Fibroblast of skin of back (primary cell): ENCODE measurements at places on chromosomes 2 and 18.

DNA sequence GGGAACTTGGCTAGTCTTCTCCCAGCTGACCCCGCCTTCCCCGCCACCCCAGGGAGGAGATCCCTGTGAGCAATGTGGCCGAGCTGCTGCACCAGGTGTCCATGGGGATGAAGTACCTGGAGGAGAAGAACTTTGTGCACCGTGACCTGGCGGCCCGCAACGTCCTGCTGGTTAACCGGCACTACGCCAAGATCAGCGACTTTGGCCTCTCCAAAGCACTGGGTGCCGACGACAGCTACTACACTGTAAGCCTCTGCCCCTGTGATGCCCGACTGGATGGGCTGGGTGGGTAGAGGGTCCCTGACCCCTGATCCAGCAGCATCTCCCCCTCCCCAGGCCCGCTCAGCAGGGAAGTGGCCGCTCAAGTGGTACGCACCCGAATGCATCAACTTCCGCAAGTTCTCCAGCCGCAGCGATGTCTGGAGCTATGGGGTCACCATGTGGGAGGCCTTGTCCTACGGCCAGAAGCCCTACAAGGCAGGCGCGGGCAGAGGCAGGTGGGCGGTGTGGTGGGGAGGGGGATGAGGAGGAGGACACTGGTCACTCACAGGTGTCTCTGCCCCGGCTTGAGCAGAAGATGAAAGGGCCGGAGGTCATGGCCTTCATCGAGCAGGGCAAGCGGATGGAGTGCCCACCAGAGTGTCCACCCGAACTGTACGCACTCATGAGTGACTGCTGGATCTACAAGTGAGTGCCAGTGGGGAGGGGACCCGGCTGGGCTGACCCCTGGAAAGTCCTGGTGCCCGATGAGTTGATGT is 24.2 kb downstream of the ZAP70 start:
- no peak for DNase-seq

- DNase-seq: no peak
These were observed 202 bp downstream of the MCEE start for GRCh38 chr2:71129902-71130151.

DNA sequence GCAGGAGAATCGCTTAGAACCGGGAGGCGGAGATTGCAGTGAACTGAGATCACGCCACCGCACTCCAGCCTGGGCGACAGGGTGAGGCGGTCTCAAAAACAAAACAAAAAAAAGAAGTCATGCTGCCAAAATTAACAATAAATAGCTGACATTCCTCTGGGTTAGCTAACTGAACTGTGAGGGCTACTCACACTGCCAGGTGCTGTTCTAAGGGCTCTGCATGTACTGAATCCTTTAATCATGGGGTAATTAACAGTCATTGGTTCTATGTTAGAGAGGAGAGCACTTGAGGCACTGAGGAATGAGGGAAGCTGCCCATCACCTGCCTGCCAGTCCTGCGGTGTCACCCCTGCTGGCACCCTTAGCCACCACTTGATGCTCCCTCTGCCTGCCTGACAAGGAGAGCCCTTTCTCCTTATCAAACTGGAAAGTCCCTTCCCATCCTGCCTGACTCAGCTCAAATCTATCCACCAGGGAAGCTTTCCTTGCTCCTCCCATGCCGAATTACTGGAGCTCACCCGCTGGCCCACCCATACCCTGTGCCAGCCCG is 73.0 kb upstream of the RIOK3 start:
- peak; percentile 30 for DNase-seq

GRCh38 chr2:204931562-204931961 is 386.3 kb downstream of the PARD3B start:
- DNase-seq: no peak

GRCh38 chr2:182625814-182626213 is 90.2 kb upstream of the DNAJC10 start:
- DNase-seq: no peak

GRCh38 chr18:2902327-2902726 is 55.5 kb downstream of the EMILIN2 start:
- DNase-seq: no peak

GRCh38 chr2:183250472-183250871 is 126.2 kb downstream of the NUP35 start:
- peak; percentile 6 for DNase-seq

DNA sequence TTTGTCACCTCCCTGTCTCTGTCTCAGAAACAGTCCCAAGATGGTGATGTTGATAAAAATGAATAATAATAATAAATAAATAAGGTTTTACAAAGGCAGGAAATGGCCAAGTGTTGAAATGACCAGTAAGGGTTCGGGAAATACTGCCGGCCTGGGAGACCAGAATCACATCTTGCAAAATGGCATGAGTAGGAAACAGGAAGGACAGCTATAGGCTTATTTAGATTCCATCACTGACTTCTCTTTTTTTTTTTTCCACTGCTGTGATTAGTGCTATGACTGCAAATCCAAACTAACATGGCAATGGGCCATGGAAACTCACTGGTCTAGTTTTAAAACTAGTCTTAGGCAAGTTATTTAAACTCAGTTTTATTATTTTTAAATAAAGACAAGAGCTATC is 60.6 kb downstream of the SCN1A start:
- DNase-seq: no peak

- no peak for DNase-seq
These were observed 325.3 kb upstream of the RND3 start for GRCh38 chr2:150812664-150813367.

DNA sequence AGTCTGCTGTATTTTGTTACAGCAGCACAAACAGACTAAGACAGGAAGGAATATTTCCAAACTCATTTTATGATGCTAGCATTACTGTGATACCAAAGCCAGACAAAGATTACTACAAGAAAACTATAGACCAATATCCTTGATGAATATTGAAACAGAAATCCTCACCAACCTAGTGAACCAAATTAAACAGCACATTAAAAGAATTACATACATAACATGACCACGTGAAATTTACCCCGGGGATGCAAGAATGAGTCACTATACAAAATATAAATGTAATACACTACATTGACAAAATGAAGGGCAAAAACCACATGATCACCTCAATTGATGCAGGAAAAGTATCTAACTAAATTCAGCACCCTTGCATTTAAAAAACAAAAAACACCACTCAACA is 112.6 kb downstream of the CHN1 start:
- DNase-seq: peak; percentile 9

- no peak for DNase-seq
These were observed 290.9 kb downstream of the AGAP1 start for GRCh38 chr2:235784788-235785187.

- peak; percentile 100 for DNase-seq
These were observed 89.2 kb downstream of the STPG4 start for GRCh38 chr2:47065771-47066380.

DNA sequence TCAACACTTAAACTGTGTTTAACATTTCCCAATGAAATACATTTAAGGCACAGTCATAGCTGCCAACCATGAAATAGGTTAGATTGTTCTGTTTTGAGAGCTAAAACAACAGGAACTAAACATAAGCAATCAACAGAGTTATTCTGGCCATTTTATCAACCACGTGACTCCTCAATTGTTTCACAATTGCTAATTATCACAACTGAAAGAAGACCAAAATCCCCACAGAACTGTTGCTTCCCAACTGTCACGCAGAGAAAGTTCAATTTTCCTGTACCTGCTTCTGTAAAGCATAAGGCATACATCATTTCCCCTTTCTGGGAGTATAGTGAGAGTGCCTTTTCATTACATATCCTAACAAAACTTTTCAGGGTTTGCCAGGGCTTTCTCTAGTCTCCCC is 248.6 kb downstream of the EPHA4 start:
- no peak for DNase-seq

DNA sequence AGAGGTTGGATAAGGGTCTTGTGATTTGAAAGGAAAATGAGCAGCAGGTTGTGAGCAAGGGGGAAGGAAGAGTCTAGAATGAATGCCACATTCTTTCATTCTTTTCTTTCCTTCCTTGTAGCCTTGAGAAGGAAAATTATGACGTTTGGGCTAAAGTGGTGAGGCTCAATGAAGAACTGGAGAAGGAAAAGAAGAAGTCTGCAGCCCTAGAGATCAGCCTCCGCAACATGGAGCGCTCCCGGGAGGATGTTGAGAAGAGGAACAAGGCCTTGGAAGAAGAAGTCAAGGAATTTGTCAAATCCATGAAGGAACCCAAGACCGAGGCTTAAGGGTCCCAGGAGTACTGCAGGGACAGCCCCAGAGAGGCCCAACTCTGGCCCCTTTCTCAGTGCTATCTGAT is 45.3 kb downstream of the BMP10 start:
- no peak for DNase-seq

DNA sequence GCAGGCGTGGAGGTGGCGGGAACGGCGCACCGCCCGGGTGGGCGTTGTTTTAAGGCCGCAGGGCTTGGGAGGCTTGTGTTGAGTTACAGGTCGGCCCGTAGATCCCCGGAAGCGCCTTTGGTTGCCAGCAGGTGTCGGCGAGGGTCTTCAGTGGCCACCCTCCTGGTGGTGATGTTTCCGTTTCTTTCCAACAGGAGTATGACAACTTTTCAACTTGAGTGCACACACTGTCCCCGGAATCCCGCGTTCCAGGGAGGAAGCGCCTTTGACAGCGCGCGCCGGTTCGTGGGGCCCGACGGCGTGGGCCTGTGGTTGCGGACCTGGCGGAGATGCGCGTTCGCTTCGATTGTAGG is 1.0 kb upstream of the HDAC4 start:
- DNase-seq: no peak

DNA sequence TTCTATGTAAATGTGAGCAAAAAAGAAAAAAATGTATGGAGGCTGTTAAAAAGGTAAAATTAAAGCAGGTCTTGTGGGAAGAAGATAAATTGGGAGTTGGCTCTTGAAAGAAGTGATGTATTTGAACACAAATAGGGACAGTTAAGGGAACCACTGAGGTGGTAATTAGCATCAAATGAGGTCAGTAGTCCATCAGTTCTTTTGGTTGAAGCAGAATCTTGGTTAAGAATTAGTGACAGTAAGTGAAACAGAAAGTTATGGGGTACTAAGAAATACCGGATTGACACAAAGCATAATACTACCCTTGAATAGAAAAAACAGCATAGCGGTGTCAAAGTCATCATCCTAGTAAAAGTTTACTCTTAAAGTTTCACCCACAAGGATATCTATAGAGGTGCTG is 352.6 kb upstream of the VRK2 start:
- DNase-seq: no peak

- DNase-seq: no peak
These were observed 4.2 kb upstream of the ITGA6 start for GRCh38 chr2:172423160-172423559.

GRCh38 chr2:75736276-75736675 is 25.6 kb upstream of the GCFC2 start:
- DNase-seq: no peak

DNA sequence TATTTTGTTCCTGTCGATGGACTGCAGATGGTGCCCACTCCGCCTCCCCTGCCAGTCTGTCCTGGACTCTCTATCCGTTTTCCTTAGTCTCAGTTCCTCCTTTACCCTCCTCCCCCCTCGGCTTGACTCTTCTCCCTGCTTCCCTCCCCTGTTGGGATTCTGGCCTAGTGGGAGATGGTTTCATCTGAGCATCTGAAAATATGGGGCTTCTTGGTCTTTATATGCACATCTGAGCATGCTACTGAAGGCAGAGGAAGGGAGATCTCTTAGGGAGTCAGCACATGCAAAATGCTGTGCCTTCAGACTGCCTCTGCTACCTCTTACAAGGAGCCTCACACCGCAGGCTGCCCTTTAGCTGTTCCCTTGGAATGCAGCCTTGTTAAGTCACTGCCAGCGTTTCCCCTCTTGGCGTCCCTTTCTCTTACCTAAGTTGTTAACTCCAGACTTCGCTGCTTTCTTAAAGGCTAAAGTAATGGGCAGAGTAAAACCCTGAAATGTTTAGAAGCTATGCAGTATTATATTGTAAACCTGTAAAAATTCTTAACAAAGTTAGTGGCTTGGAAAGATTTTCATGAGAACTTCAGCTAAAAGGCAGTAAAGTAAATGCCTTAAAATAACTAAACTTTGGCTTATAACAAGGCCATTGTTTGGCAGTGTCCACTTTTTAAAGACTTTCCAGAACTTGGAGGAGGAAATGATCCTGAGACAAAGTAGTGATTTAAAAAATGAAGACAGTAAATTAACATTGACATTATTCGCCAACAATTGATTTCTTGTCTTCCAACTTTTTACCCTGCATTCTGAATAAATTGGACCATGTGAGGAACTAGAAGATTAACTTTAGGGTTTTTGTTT is 49.8 kb downstream of the LDLRAD4 start:
- peak; percentile 32 for DNase-seq

DNA sequence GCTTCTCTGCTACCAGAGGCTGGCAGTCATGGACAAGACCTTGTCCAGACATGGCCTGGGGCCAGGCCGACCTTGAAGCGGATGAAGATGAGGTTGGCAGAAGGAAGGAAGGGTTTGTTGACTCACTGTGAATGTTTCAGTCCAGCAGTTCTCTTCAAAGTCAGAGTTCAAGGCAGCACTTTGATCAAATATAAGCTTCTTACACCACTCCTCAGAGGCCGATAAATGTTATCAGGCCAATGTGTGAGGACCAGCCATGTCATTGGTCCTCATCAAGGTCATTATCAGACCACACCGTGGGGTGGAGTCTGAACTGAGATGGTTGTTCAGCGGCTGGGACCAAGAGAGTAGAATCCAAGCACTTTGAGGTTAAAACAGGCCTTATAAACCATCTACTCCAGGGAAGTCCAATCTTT is 35.5 kb downstream of the QPCT start:
- DNase-seq: no peak

DNA sequence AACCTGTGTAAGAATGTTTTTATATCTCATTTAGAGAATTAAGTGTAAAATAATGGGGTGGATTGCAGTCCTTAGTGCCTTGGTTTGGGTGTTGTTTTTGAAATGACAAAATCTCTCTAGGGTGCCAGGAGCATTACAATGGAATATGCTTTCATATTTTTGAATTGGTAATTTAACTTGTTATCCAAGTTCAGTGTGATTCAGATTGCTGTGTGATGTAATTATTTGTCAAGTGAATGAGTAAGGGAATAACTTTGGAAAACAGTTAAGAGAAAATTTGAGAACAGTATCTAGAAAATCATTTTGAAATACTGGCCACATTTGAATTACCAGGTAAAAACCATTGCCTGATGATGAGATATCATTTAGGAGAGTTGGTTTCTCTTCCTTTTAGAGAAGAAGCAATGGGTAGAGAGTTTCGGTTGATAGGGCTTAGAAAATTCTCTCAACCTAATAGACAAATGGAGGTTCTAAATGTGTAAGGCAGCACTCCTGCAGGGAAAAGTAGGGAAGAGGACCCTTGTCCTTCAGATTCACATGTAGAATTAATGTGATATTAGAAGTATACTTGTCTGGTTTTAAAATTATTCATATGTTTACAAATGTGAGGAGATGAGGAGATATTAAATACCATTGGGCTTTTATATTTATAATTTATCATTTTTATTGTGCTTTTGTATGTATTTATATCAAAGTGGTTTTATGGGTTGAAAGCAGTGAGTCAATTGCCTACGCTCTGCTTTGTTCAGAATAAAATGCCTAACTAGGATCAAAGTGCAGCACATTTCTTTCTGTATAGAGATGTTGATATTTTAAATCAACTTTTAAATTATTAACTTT is 124.8 kb downstream of the PHLPP1 start:
- peak; percentile 28 for DNase-seq
